ENCODE measurements at places on chromosomes 3 and 15.

GRCh38 chr15:81263477-81263876 lies 60.5 kb downstream of the STARD5 start:
- no peak overlapping the region for H3K27ac ChIP-seq
- DNase-seq = no peak
- H3K36me3 ChIP-seq = no peaks in the 10 kb centered on the region
- no peaks in the 10 kb centered on the region for H3K27me3 ChIP-seq

- no peak overlapping the region for H3K27ac ChIP-seq
- H3K27me3 ChIP-seq = no peaks in the 10 kb centered on the region
- DNase-seq = no peak
- no peaks in the 10 kb centered on the region for H3K4me1 ChIP-seq
- H3K4me3 ChIP-seq = no peak overlapping the region
These were observed 61.8 kb upstream of the TSC22D2 start for GRCh38 chr3:150346266-150346665.

DNA sequence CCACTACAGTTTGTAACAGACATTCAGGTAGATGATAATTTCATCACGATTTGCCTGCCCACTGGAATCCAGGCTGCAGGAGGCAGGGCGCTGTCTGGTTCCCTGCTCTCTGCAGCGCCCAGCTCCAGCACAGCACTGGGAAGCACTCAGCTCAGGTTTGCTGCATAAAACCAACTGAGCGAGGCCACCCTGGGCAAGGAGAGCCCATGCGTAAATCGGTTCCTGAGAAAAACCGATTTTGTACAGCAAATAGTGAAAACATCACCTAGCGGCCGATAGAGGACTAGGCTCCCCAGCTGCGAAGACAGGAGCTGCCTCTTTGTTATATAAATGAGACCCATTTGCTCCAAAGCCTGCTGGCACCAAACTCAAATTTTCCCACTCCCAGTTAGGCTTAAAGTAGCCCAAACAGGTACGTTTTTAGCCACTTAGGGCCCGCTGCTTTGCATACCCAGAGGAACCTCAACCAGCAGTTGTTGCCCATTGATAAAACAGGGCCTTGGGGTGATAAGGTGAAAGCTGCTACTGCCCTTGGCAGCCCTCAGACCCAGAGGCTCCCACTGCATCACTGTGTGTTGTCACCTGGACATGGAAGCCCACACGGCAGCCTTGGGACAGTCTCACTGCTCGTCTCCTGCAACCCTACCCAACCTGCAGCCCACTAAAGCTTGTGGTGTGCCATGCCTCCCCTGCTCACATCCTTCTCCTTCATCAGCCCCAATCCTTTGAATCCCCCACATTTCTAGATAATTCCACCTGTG lies 47.5 kb downstream of the ALDH1L1 start:
- H3K27ac ChIP-seq = no peak overlapping the region
- no peaks in the 10 kb centered on the region for H3K27me3 ChIP-seq
- H3K4me1 ChIP-seq = no peaks in the 10 kb centered on the region

- no peak overlapping the region for H3K4me3 ChIP-seq
- no peaks in the 10 kb centered on the region for H3K36me3 ChIP-seq
- DNase-seq = no peak
- no peak overlapping the region for H3K27ac ChIP-seq
- H3K27me3 ChIP-seq = no peaks in the 10 kb centered on the region
These were observed 6.6 kb upstream of the MNS1 start for GRCh38 chr15:56471440-56472069.

Data from pancreas (tissue), 10 donors.